ENCODE measurements at places on chromosomes 2 and 18. TPM values are rescaled to one million over a fixed set of nuclear protein-coding genes. Genes with fewer than 3 reads are reported as not detected.

DNA sequence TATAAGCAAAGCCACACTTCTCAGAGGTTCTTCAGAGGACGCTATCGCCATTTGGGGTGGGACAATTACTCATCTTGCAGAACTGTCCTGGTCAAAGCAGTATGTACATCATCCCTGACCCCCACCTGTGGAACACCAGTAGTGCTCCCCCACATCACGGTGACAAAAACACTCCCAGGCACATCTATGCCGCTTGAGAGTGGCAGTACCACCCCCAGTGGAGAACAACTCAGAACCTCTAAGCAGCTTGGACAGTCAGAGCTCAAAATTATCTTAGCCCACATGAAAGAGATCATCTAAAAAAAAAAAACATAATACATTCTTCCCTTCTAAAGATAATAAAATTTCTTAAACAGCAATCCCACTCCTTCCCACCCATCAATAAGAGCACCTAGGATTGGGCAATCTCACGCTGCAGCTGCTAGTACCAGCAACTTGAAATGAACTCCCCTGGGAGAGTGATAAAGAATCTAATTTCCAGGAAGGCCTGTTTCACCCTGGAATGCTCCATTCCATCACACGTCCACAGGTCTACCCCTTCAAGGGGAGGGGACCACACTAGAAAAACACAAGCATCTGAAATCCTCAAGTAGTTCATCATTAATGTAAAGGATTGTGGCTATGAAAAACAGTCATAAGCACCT is 31.7 kb downstream of the LRP2 start:
- no peak for DNase-seq

GRCh38 chr2:1757567-1757966 is 13.3 kb upstream of the PXDN start:
- no peak for DNase-seq

- no peak for DNase-seq
Observed at GRCh38 chr2:45330637-45331409, 280.2 kb downstream of the SRBD1 start.

The KCNG3 gene
- polyA plus RNA-seq = 0.05 TPM
